ENCODE measurements at places on chromosomes 5 and 9.

DNA sequence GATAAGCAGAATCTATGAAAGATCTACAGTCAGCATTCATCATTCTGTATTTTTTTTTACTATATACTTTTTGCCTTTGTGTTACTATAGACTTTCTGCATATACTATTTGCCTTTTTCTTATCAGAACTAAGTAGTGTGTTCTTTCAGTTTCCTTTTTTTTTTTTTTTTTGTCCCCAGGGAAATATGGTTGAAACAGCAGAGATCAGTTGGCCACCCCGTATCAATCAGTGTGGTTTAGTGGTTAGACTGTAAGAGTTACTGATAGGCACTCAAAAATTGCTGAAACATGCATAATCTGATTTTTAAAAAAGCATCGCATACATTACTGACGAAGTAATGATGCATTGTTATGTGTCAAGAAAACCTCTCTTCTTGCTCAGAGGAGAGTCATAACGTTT is 990.8 kb upstream of the EDIL3 start:
- DNase-seq, result no peak

GRCh38 chr9:74303945-74304344 is 193.2 kb upstream of the RORB start:
- no peak for DNase-seq

DNA sequence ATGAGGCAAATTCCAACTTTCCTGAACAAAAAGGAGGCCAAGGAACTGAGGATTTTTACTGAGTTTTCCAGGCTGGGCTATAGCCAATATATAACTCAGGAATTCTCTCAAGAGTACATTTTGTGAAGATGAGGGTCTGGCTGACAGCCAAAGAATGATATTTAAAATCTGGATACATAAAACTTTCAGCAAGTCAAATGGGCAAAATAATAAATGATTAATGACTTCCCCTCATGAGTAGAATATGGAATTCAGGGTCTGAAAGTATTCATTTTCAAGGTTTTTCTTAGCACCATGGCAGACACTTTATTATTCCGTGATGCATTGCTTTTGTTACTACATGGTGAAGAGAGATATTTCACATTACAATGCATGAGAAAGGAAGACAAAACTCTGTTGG is 7.8 kb downstream of the FAM81B start:
- no peak for DNase-seq

- peak; percentile 46 for DNase-seq
Measured at GRCh38 chr9:129640871-129641749, 841 bp downstream of the ASB6 start.

DNA sequence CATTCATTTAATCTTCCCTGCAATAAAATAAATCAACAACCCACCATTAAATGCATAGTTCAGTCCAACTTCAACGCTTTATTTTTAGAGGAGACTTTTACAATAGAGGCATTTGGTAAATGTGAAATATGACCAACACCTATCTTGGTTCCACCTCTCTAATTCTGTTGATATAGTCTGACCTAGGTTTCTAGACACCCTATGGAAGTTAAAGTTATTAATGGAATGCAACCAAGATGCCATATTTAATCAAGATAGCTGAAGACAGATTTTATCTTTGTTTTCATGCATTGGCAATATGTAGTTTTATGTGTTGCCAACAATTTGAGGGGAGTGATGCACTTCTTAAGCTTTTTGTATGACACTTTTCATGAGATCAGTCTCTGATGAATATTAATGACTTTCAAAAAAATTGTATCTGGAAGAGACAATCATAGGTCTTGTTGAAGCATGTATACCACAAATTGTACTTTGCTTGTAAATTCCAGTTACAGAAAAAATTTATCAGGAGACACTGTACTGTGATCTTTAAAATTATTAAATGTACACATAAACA is 101.7 kb upstream of the IFNK start:
- no peak for DNase-seq

DNA sequence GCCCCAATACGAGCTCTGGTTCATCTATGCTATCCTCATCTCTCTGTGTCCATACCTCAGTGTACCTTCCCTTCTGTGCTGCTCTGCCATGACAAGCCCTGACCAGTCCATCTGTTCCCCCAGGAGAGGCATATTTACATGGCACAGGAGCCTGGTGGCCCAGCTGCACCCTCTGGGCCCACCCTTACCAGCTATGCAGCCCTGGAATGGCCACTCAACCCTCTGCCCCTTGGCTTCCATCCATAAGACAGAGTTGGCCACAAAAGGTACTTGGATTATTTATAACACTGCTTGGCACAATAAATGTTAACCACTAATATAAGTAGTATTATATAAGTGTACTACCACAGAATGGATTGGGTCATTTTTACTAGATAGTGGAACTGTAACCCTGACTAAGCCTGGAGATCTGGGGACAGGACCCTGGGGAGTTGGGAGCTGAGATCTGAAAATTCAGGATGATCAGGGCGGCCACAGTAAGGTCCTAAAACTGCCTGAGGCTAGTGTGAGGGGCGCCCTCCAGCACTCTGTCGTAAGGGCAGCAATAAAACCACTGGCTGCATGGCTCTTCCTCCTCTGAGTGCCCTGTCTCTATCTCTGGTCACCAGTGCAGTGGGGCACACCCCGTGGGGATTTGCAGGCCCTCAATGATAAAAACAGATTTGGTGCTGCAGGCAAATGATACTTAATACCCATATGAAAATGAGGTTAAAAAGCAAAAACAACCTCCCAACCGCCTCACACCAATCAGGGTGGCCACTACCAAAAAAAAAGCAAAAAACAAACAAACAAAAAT is 65.8 kb downstream of the SEMA4D start:
- DNase-seq, result no peak

All from NCI-H69 (cell line).